ENCODE measurements at places on chromosomes 3 and 15.

GRCh38 chr3:155339052-155339451 is 45.6 kb upstream of the STRIT1 start:
- DNase-seq, result no peak

DNA sequence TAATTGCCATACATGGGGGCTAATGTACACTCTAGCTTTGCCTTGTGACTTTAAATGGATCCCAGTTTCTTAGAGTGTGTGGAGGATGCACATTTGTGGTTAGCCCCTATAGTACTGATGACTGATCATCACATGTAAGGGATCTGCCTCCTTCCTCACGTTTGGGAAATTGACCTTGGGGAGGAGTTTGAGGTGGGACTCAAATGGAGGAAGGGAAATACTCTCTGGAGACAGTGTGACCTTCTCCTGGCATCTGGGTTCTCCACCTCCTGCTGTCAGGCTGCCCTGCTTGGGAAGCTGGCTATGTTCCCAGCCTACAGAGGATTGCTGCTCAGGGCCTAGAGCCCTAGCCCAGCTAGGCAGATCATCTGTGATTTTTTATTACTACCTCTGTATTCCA is 48.7 kb downstream of the PPM1L start:
- DNase-seq, result no peak

- DNase-seq, result no peak
Measured at GRCh38 chr15:68618908-68619698, 40.3 kb downstream of the CORO2B start.

DNA sequence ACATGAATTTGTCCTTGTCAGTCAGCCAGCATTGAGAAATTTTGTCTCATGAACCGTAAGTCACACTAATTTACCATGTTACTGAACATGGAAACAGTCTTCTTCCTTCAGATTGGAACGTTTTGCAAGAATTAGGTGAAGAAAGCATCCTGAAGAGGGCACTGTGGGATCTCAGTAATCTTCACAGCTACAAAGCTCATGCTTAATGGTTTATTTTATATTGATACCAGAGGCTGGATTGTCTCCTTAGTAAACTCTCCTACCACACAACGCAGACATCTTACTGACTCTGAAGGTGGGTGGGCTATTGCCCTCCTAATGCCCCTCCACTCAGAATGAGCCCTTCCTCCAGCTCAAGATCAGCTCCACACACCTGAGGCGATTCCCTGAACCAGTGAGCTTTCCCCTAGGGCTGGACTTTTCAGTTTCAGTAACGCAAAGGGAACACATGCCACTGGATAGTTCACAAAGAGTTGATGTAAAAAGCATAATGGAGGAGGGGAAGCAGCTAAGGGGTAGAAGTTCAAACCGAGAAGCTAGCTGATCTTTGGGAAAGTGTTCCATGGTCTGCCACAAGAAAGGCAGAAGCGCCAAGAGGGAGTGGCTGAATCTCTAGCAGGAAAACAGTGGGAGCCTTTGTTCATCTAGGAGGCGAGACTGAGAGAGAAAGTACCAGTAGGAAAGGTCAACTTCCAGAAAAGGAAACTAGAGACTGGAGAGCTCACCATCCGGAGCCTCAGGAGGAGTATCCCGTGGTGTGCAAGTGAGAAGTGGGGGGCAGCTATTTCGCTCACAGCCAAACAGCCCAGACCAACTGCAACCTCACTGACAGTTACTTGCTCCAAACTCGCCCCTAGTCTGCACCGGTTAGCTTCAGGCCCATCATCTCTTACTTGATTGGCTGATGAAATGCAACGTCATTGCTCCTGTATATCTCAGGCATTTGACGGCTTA is at the start of gene SLC9C1:
TSS of gene SLC9C1 (minus strand) at position 849 of the 954 bp plus-strand sequence. CDS start 7,425 bp downstream, outside the sequence.
- DNase-seq, result no peak

- DNase-seq, result no peak
Measured at GRCh38 chr3:133452641-133453319, 52.9 kb downstream of the BFSP2 start.

DNA sequence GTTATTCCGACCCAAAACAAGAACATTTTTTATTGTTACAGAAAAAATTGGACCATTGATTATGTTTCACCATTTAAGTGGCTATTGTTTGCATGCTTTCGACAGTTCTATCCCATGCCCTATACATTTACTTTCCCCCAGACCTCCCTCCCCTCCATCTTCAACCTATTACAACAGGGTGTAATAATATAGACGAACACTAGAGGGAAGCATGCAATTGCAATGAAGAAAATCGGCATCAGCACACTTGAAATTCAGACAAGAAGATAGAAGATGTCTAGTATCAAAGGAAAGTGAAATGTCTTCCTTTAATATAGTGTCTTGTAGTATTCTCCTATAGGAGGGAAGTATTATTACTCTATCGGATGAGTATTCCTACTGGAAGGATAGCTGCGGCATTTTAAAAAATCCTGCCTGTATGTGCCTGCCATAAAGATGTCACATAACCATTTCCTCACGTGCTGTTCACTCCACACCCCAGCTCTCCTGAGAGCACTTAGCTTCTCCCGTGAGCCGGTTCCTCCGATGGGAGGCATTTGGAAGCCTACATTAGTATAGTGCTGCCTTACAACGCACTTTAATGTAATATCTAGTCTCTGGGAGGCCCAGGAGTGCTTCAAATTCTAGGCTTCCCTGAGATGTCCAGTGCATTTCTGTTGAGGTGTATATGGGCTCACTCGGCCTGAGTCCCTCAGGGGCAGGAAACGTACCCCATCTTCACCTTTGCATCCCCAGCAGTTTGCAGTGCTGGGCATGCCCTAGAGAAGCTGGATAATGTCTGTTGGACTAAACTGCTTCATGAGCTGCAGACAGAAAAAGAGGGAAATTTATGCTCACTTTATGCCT is 17.8 kb upstream of the ERICH6 start:
- no peak for DNase-seq

DNA sequence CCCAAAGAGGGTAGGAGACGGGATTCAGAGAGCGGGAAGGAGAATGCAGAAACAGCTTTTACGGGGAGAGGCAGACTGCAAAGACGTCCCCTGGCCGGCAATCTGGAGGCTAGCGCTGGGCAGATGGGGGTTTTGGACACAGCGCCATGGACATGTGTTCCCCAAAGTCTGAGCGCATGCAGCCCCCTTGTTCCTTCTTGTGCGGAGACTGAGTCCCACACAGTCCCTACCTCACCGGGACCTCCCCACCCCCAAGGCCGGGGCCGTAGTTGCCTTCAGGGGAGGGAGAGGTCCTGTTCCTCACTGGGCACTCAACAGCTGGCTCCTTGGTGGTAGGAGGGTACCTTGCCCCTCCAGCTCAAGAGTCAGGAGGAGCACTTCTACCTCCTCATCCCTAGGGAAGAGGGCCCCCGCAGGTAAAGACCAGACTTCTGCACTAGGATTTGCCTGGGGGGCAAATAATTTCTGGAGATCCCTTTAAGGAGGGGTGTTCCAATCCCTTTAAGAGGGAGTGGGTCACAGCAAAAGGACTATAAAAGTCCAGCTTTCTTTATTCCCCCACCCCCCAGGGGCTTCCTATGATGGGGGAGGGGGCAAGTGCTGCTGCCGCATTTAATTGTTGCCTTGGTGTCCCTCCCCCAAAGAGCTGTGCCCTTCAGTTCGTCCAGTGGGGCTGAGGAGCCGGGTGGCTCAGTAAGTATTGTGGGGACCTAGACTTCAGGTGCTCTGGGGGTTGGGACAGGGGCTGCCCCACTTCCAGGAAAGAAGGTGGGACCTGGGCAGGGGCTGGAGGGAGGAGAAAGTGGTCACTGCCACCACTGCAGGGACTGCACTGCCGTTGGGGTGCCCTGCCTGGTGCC is 3.6 kb upstream of the BAHD1 start:
- no peak for DNase-seq

GRCh38 chr3:130414457-130414856 is 69.0 kb downstream of the COL6A5 start:
- no peak for DNase-seq

DNA sequence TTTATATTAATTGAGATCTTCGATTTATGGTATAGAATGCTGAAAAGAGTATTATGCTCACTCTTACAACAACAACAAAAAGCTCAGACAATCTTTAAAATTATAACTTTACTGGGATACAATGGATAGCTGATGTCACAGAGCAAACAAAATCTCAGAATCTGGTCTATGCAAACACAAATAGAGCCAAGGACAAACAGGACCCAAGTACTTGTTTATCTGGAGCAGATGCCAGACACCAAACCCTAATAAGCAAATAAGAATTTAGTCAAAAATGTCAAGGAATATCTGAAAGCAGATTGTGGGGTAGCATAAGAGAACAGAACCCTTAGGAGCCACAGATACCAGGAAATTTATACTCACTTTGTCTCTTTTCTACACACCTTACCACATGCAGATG is 302.2 kb downstream of the CGGBP1 start:
- no peak for DNase-seq
